ENCODE measurements at places on chromosomes 13 and 19.

DNA sequence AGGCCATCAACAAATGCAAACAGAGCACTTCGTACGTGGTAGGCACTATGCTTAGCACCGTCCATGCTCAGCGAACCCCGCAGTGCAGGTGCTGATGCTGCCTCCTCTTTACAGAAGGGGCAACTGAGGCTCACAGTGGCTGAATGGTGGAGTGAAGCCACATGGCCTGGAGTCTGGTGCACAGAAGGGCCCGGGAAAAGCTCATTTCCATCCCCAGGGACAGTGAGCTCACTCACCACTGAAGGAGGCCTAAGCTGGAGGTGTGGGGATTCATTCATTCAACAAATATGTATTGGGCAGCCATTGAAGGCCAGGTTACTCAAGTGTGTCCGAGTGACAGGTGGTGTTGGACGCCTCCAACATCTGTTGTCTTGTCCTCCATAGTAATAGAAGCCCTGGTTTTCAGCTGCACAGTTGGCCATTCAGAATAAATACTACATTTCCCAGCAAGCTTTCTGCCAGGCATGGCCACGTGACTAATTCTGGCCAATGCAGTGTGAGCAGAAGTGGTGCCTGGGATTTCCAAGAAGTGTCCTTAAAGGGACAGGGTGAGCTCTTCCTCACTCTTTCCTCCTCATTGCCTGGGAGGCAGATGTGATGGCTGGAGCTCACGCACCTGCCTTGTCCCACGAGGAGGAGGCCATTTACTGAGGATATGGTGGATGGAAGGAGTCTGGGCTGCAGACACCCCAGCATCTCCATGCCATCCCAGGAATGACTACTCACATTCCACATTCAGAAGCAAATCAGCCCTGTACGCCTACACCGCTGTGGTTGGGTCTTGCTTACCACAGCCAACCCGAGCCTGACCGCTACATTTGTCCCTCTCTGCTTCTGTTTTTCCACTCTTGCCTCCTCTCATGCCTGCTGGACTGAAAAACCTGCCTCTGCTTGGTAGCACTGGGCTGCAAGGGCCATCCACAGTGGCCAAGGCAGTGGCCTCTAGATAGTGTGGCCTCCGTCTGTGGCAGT lies 2.3 kb upstream of the ZNRF4 start:
- DNase-seq = peak; percentile 20

GRCh38 chr13:36674337-36675212 lies 755 bp downstream of the SERTM1 start:
- DNase-seq = no peak

DNA sequence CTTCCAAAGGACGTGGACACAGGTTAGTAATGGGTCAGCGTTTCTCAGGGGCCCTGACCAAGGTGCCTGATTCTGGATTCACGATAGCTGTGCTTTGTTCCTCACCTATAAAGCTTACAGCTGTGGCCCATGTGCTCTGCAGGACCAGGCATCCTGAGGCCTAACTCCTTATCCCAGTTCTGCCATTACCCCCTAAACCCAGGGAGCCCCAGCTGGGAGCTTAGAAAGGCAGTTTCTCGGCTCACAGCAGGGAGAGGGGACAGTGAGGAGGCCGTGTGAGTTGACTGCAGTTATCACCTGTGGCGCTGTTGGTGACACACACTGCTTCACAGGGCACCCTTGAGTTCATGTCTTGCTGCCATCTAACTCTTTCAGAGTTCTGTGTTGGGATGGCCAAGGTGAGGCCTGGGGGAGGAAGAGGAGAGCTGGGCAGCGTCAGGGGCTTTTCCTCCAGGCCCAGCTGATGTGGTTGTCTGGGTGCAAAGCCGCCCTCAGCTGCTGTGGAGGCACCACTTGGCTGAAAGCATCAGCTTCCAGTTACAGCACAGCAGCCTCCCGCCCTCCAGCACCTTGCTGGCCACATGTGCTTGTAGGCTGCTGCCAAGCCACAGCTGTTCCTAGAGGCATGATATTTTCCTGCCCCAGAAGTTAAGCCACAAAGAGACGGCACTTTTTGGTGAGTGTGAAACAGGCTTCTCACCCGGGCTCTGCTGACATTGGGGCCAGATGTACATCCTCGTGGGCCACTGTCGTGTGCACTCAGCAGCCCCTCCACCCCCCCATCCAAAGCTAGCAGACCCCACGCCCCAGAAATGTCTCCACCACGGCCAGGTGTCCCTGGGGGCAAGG lies 99.6 kb upstream of the MCF2L start:
- DNase-seq = no peak

DNA sequence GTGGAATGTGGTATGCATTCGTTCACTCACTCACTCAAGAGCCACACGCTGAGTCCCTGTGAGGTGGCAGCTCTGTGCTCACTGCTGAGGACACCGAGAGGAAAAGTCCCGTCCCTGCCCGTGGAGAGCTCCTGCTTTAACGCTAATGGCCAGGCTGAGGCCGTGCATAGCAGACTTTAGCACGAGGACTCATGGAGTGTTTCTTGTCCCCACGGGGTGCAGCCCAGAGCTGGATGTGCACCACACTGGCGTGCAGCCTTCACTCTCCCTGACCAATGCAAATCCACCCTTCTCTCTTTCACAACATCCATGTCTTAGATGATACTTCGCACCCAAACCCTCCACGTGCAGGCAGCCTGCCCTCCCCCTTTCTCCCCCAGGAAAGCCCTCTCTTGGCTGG lies 159.6 kb upstream of the ZNF536 start:
- DNase-seq = no peak

GRCh38 chr13:77479326-77479725 lies 56.2 kb upstream of the SCEL start:
- DNase-seq = no peak

- no peak for DNase-seq
Measured at GRCh38 chr13:105502193-105502592, 1033.3 kb downstream of the EFNB2 start.

DNA sequence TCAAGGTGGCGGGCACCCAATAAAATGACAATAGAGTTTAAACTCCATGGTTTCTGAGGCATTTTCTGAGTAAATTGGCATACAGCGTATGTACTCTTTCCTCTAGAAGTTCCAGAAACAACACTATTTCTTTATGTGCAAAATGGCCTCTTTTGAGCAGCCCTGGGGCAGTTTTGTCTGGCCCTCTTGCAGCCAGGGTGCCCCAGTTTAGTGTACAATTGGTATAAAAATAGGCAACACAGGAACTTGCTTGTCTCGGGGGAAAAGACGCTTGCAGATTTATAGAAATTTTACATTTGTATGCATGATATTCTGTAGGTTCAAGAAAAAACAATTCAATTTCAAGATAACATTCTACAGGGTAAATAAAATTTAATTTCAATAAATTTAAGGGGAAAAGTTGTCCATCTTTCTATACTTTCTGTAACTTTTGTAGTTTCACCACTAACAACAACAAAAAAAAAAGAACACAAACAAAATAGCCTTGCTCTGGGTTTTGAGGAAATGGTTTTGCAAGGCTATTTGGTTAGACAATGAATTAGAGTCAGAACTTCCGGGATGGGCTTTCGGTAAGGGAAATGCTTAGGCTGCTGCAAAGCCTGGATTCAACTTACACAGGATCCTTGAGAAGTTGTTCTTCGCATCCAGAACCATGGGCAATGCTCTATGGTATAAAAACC lies 45.3 kb downstream of the LRCH1 start:
- DNase-seq = no peak

DNA sequence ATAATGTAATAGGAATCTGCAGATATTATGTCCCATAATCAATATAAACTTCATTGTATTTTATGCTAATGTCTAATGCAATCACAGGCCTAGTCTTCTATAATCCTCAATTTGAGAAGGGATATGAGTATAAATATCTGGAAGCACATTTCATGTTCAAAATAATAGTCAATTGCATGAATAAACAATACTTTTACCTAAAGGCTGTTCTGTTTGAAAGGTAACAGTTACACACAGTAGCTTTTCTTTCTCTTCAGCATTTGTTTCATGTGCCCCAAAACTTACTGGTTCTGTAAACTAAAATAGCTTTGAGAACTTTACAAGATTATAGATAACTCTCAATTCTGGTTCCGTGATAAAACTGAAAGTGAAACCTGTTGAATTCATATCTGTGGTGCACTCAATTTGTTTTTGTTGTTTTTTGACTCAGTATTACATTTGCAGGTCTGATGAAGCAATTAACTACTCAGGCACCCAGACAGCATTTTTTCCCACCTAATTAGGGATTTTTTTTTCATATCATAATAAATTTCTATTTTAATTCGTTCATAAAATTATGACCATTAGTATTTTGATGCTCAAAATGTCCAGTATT lies 1193.8 kb downstream of the SLITRK1 start:
- DNase-seq = peak; percentile 3

DNA sequence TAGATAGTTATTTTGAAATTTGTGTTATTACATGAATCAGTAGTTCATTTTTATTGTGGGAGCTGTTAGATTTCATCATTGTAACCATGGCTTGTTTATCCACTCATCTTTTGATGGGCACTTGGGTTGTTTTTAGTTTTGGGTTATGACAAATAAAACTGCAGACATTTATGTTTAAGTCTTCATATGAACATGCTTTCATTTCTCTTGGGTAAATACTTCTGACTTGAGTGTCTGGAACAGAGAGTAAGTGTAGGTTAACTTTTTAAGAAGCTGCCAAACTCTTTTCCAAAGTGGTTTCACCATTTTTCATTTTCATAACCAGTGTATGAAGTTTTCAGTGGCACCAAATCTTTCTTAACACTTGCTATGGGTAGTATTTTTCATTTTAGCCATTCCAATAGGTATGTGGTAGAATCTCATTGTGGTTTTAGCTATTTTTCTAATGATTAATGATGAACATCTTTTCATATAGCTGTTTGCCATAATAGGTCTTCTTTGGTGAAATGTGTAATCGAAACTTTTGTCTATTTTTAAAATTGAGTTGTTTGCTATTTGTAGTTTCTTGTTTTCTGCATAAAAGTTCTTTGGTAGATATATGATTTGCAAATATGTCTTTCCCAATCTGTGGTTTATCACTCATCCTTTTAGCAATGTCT lies 17.9 kb downstream of the SLAIN1 start:
- no peak for DNase-seq

GRCh38 chr19:40286235-40286970 lies 1.3 kb upstream of the AKT2 start:
- DNase-seq = peak; percentile 25

GRCh38 chr13:50650592-50651504 lies 192.6 kb downstream of the DLEU7 start:
- peak; percentile 26 for DNase-seq

- no peak for DNase-seq
Measured at GRCh38 chr13:109199280-109199679, 569.9 kb downstream of the MYO16 start.

DNA sequence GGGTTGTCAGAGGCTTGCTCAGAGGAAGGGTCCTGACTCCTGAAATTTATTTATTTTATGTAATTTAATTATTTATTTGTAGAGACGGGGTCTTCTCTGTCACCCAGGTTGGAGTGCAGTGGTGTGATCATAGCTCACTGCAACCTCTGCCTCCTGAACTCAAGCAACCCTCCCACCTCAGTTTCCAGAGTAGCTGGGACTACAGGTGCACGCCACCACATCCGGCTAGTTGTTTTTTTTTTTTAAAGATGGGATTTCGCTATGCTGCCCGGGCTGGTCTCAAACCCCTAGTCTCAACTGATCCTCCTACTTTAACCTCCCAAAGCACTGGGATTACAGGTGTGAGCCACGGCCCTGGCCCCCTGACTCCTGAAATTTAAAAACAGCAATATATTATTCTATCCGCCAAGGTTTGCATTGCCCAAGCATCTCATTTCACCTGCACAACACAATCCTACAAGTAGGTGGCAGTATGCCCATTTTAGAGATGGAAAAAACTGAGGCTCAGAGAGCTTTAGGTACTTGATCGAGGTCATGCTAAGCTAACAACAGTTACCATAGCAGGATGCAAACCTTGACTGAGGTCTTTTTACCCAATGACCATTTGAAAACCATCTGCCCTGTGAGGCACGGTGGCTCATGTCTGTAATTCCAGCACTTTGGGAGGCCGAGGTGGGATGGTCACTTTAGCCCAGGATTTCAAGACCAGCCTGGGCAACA lies 18.1 kb downstream of the ARHGEF18 start:
- DNase-seq = peak; percentile 49

DNA sequence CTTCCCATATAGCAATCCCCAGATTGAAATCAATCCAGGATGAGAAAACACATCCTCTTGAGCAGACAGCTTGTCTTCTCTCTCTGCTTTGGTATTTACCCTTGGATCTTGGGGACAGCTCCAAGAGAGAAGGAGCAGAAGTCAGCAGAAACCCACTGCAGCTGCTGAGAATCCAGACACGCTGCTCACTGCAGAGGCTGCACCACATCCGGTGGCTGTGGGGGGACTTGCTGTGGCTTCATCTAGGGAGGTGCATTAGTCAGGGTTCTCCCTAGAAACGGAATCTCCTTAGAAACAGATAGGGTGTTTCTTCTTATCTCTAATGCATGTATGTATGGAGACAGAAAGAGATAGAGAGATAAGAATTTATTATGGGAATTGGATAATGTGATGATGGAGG lies 2.7 kb downstream of the CYP4F12 start:
- no peak for DNase-seq

- no peak for DNase-seq
Measured at GRCh38 chr13:73336773-73337172, 278.0 kb downstream of the KLF5 start.

DNA sequence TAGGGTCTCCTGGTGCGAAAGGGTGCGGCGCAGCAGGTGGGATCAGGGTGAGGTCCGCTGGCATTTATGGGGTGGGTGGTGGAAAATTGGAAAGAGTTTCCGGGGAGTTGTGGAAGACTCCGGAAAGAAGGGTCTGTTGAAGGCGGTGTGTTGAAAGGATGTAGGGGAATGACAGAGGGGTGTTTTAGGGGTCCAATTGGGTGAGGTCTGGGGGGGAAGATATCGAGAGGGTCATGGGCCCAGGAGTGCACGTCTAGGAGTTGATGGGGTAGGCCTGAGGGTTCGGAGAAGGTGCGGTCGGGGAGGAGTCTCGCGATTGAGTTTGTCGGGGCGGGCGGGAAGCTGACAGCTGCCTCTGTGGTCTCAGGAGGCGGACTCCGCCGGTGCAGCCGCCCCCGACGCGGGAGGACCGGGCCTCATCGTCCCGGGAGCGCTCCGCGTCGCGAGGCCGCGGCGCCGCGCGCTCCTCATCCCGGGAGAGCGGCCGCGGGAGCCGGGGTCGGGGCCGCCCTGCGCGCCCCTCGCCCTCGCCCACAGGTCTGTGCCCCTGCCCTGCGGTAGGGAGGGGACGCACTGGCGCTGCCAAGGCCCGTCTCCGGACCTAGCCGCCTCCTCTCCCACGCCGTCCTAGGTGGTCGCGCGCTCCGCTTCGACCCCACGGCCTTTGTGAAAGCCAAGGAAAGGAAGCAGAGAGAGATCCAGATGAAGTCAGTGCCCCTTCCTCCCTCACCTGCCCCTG lies 7.0 kb downstream of the PGLYRP1 start:
- no peak for DNase-seq
